Activated T-cell treated with anti-CD3 and anti-CD28 coated beads for 48 hours (primary cell): ENCODE measurements at places on chromosomes 3 and 15.

DNA sequence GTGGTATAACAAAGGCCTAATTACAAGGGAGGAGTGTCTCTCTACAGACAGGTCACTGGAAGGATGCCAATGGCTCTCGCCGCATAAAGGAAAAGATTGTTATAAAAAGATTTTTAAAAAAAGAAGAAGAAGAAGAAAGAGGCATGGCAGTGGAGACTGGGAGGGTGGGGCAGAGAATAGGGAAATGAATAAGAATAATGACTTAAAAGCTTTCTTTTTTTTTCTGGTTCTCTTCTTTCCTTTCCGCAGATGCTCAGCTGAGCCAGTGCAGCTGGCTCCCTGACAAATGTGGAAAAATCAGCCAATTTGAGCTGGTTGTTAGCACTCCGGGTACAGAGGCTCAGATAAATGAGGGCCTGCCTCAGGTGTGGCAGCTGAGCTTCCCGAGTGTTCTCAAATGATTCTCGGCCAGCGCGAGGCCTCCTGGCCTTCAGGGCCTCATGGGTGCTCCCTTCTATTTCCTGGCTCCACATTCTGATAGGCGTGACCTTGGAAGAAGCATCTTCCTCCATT, 234.1 kb downstream of the RORA start:
- no peak for DNase-seq

GRCh38 chr15:73048624-73049295, 3.5 kb upstream of the NEO1 start:
- DNase-seq: no peak

DNA sequence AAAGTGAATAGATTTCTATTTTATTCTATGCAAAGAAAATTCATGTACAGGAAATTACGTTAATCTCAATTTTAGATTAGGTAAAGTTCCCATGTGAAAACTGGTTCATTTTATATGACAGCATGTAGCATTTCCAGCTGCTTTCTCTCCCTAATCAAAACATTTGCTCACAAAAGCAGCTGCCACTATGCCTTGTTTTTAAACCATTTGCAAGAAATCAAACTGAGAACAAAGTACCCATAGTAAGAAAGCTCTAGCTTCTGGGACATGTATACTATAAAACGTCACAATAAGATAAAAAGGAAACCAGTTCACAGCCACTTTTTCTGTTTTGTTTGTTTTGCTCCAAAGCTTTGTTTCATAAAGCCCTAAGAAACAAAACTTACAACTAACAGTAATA, 5.0 kb upstream of the CRYBG3 start:
- no peak for DNase-seq

- DNase-seq: no peak
Measured at GRCh38 chr15:82184355-82184754, 78.2 kb downstream of the EFL1 start.

GRCh38 chr15:69359722-69360121, 54.4 kb upstream of the KIF23 start:
- DNase-seq: no peak
